ENCODE measurements at places on chromosomes 7 and 10.

GRCh38 chr10:52229291-52229931 is 84.7 kb upstream of the DKK1 start:
- DNase-seq, result no peak

DNA sequence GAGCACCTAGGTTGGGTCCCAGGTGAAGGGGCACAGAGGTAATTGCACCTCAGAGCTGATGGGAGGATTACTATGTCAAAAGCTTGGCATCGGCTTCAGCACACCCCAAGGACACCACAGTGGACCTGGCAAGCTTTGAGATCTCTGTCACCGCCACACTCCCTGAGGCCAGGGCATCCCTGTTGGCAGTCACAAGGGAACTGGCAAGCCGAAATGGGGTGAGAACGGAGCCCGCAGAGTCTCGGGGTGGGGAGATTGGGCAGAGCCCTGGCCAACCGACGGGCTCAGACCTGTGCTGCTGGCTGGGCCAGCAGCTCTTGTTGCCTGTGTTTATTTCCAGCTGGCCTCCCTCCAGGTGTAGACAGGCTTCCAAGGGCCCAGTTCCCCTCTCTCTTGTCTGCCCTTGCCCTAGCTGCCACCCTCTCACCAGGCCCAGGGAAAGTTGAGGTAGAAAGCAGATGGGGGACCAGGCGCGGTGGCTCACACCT is 2.5 kb downstream of the HSPB1 start:
- DNase-seq, result no peak

DNA sequence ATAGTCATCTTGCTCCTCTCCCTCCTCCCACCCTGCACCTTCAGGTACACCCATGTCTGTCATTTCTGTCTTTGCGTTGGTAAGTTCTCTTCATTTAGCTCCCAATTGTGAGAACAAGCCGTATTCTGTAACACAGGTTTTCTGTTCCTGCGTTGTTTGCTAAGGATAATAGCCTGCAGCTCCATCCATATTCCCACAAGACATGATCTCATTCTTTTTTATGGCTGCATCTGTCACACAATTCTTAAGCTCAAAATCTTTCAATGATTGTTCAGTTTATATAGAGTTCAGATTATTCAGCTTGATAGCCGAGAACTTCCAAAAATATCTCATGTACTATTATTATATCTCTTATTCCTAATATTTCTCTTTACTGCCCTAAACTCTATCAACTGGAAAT is 16.0 kb upstream of the TMEM168 start:
- no peak for DNase-seq

- peak; percentile 69 for DNase-seq
These were observed 8.7 kb upstream of the BHLHA15 start for GRCh38 chr7:98202367-98203195.

- DNase-seq, result no peak
These were observed 385.8 kb upstream of the SMIM30 start for GRCh38 chr7:113504142-113504541.

- no peak for DNase-seq
These were observed 130.2 kb downstream of the EGFR start for GRCh38 chr7:55149001-55149400.

GRCh38 chr10:63611078-63611477 is 89.9 kb downstream of the REEP3 start:
- DNase-seq, result no peak

GRCh38 chr10:117677890-117678500 is 135.4 kb downstream of the EMX2 start:
- DNase-seq, result no peak

DNA sequence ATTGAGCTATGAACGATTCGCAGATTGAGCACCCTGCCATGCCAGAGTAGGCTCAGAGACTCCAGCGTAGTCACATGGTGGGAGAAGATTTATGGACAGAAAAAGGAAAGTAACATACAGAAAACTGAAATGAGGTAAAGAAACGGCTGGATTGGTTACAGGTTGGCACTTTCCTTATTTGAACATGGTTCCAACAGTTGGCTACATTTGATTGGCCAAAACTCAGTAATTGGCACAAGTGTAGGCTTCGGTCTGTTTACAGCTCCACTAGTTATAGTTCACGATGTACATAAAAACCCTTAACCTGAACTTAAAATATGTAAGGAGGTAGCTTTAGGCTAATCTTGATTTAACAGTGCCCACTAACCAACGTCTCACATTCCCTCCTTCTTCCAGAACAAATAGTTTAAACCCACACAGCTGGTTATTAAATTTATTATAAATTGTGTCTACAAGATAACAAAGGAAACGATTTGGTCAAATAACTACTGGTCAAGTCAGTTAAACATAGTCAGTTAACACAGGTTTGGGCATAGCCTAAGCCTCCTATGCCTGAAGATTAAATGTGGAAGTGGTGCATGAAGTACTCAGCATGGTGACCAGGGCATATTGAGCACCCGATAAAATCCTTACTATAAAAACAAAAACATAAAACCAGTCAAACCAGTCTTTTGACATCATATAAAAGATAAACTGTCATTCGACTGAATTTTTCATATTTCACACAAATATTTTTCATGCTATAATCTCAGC is 17.9 kb upstream of the MTERF1 start:
- DNase-seq, result no peak

DNA sequence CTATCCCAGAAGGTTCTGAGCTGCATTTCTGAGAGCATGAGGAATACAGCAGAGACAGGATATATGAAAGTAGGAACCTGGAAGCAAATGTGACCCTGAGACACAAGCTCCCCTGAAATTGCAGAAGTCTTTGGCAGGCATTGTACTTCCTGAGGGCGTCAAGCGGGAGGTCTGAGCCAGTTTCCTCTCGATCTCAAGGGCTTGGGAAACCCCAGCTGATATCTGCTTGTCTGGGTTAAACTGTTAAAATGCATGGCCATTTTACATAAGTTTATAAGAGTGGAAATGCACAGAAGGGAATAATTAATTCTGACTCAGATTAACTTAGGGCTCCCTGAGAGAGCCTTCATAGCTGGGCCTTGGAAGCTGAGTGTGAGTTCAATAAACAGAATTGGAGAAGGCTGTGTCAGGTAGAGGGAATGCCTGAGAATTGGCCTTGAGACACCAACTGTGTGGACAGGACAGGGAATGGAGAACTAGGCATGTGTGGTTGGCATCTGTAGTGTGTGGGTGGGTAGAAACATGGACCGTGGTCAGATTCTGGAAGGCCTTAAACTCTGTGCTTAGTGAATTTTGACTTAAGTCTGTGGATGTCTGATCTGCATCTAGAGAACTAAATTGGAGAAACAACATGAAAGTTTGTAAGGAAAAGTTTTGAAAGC is 53.3 kb downstream of the WIPF3 start:
- no peak for DNase-seq

- no peak for DNase-seq
These were observed 126.0 kb downstream of the SKIDA1 start for GRCh38 chr10:21399392-21400035.

DNA sequence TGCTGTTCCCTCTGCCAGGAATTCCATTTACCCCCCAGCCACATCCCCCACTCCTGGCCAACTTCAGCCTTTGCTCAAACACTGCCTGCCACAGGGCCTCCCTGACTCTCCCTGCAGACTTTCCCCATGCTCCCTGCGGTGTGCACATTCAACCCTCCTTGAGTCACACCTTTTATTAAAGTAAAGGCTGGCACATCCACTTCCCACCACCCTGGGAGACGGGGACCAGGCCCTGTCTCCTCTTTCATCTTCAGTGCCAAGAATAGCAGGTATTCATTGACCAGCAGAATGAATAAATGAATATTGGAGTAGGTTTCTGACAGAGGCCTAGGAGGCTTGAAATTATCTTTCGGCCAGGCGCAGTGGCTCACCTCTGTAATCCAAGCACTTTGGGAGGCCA is 91.4 kb downstream of the GRK5 start:
- DNase-seq, result no peak

DNA sequence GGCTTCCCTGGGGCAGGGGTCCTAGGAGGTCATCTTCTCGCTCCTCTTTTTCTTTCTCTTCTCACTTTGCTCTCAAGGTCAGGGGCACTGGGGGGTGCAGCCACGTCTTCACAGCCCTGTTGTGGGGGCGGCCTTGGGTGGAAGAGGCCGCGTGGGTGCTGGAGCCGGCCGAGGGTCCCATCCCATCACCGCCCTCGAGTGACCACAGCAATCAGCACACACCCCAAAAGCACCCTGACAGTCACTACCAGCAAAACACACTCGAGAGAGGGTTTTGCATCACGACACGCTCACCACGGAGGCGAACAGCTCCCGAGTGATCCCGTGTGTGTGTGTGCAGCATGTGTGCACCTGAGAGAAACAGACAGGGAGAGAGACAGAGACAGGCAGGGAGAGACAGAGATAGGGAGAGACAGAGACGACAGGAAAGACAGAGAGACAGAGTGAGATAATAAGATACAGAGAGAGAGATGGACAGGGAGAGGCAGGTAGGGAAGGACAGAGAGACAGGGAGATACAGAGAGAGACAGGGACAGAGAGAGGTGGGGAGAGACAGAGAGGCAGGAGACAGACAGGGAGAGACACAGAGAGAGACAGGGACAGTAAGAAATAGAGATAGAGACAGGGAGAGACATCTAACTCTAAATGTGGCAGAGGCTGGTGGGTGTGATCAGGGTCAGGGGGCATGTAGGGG is 100.9 kb downstream of the WDR37 start:
- no peak for DNase-seq

GRCh38 chr7:64870656-64871055 is 32.4 kb upstream of the ZNF273 start:
- DNase-seq, result no peak

GRCh38 chr10:65559369-65559768 is 1366.5 kb upstream of the LRRTM3 start:
- no peak for DNase-seq

Data from CD4-positive, alpha-beta T cell treated with Interleukin-12 subunit alpha and Interleukin-12 subunit beta, for 1 hour (primary cell).